ENCODE measurements at places on chromosomes 12 and 14. TPM values are rescaled to one million over a fixed set of nuclear protein-coding genes. Genes with fewer than 3 reads are reported as not detected.

Gene NCKAP5L
- total RNA-seq: 22.7 TPM

Gene SERPINA3
- 54.0 TPM for total RNA-seq

Gene FGF6
- not detected for total RNA-seq

Gene IL31
- total RNA-seq: not detected

DNA sequence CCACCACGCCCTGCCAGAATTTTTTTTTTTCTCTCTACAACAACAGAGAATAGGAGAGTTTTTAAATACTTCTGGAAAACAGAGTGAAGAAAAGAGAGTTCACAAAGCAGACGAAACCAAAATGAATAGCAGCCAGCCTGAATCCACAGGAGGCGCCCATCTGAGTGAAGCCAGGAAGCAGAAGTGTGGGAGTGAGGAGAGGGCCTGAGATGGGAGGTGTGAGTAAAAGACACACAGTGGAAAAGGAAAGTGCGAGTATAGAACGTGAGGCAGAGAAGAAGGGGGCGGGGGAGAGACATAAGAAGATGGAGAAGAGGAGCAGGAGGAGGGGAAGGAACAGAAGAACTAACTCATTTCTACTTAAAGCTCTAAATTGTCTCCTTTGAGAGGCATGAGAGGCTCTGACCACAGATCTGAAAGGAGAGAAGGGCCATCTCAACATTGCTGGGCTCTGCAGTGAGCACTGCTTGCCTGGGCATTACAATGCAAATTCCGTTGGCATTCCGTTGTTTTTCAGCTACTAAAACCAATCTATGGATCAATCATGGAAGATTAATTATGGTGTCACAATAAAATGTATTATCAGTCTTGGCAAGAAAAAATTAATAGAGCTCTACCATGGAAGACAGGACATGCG is 140.1 kb upstream of the CPSF6 start:
- no peak overlapping the region for H3K27ac ChIP-seq
- H3K4me3 ChIP-seq: no peak overlapping the region
- no peak for DNase-seq

GRCh38 chr12:75960086-75960910 is 71.3 kb downstream of the PHLDA1 start:
- H3K4me1 ChIP-seq: no peaks in the 10 kb centered on the region
- H3K27me3 ChIP-seq: no peaks in the 10 kb centered on the region
- H3K36me3 ChIP-seq: no peaks in the 10 kb centered on the region

DNA sequence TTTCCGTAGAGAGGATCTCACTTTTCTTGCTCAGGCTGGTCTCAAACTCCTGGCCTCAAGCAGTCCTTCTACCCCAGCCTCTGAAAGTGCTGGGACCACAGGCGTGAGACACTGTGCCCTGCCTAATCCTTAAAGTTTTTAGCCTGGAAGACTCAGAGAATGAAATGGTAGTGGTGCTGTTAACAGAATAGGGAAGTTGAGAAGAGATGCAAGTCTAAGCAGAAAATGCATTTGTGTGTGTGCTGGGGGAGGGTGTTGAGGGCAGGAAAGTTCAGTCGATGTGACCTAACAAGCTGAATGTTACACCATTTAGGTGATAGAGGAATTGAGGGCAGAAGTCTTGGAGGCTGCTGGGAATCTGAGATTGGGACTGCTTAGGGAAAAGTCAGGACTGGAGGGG is 6.9 kb upstream of the TUBA1A start:
- no peaks in the 10 kb centered on the region for H3K36me3 ChIP-seq
- no peak overlapping the region for H3K4me3 ChIP-seq
- DNase-seq: no peak
- no peaks in the 10 kb centered on the region for H3K4me1 ChIP-seq

DNA sequence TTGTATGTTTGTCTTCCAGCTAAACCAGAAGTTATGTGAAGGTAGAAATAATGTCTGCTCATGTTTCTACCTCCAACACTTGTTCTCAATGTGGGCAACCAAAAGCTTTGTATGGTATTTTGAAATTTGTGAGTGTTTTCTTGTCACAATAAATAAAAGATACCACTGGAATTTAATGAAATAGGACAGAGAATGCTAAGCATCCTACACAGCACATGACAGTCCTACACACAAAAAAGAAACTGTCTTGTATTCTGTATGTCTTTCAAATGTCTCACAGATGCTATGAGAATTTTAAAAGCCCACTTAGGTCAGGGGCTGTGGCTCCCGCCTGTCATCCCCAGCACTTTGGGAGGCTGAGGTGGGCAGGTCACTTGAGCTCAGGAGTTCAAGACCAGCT is 68.9 kb downstream of the RALGAPA1 start:
- no peak for DNase-seq
- H3K27me3 ChIP-seq: no peaks in the 10 kb centered on the region
- H3K4me3 ChIP-seq: no peak overlapping the region

DNA sequence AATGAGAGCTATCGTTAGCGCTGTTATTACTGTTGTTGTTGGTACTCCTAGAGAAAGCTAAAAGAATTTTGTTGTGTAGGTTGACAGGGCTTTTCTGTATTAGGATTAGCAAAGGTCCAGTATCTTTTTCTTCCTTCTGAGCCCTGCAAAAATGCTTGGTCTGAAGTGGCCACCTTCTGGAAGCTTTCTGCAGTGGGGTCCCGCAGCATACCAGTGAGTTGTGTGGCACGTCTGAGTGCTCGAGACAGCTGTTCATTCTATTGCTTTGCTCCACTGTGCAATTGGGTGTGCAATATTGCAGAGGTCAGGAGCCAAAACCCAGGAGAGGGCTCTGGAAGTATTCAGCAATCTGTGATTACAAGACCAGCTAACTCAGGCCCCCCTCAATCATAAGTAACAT is 57.1 kb downstream of the CCDC60 start:
- H3K27ac ChIP-seq: no peak overlapping the region
- no peaks in the 10 kb centered on the region for H3K4me1 ChIP-seq
- H3K4me3 ChIP-seq: no peak overlapping the region

DNA sequence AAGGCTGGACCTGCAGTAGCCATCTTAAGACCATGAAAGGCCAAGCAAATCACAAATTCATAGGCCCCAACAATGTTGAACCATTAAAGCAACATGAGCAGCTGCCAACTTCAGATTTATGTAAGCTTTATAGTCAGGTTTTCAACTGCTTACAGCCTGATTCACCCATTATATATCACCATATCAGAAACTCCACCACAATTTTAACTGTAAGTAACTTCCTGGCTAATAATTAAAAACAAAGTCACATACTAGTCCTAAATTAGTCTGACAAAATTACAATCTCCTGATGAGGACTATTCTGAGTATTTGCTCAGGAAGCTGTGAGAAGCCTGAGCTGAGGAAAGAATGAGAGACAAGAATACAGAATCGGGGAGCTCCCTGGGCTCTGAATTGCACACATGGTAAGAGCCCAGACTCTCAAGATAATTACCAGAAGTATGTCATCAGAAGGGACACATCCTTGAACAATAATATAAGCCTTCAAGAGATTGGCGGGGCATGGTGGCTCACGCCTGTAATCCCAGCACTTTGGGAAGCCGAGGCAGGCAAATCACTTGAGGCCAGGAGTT is 55.1 kb downstream of the NUMB start:
- no peaks in the 10 kb centered on the region for H3K27me3 ChIP-seq
- DNase-seq: no peak
- no peak overlapping the region for H3K27ac ChIP-seq
- H3K4me3 ChIP-seq: no peak overlapping the region

GRCh38 chr12:119788786-119789185 is 88.3 kb downstream of the CIT start:
- no peak overlapping the region for H3K4me3 ChIP-seq
- no peak for DNase-seq
- H3K36me3 ChIP-seq: no peaks in the 10 kb centered on the region

- DNase-seq: no peak
- no peaks in the 10 kb centered on the region for H3K27me3 ChIP-seq
- no peaks in the 10 kb centered on the region for H3K36me3 ChIP-seq
- H3K27ac ChIP-seq: no peak overlapping the region
These were observed 785 bp upstream of the FAM181A start for GRCh38 chr14:93926245-93926872.
